Stimulated activated CD8-positive, alpha-beta memory T cell treated with anti-CD3 and anti-CD28 coated beads, Interleukin-7, amount 100 ng/mL, for 4 hours (primary cell): ENCODE measurements at places on chromosomes 2 and 18.
A peak's percentile ranks its signal among the peaks of the same experiment; 100 is the strongest.

- DNase-seq: no peak
These were observed 73.6 kb downstream of the COPS8 start for GRCh38 chr2:237159006-237159911.

- no peak for DNase-seq
These were observed 182.1 kb downstream of the RPIA start for GRCh38 chr2:88873620-88874019.

DNA sequence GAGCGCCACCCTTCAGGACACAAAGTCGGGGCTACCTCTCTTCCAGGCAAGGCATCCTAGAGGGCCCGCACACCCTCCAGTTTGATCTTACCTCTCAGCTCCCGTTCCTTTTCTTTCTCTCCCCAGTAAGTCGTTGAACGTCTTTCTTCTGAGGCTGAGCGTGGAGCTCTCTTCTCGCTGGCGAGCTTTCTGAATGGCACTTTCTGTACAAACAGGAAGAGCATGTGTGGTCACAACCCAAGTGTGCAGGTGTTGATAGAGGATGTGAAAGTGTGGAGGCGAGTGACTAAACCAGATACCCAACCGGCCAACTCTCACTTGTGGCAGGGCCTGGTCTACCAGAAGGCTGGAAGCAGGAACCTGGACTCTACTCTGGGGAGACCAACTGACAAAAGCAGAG is at the start of gene AFF3:
Gene AFF3 (minus strand): TSS at position 198 of the 400 bp plus-strand sequence. CDS start 38,136 bp downstream, outside the sequence.
- DNase-seq: peak; percentile 17

GRCh38 chr2:239118264-239118663 is 270.4 kb downstream of the TWIST2 start:
- DNase-seq: no peak

- no peak for DNase-seq
These were observed 48.6 kb downstream of the EMX1 start for GRCh38 chr2:72965770-72966450.

DNA sequence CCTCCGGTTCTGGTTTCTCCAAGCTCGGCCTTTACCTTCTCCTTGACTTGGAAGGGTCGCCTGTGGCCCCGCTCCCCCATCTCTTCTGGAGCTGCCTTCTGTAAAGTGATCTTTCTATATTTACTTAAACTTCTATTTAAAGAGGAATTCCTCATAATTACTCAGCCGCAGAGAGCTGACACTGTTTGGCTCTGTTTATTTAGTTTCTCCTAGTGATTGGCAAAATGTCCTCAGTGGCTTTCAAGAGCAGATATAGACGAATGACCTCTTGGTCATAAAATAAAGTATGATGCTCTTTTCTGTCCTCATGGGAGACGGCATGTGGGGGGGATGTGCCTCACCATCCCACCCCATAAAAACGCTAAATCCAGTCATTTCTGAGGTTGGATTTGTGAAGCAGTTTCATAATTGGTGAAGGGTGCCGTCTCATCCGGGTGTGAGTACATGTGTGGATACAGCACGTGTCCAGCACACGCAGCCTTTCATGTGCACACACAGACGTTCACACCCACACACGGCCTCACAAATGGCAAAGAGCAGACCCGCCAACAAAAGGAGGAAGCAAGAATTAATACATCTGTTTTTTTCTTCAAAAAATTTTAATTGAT is 43.4 kb upstream of the SMAD7 start:
- no peak for DNase-seq

- DNase-seq: no peak
These were observed 393.1 kb upstream of the LYPD1 start for GRCh38 chr2:133062931-133063665.

GRCh38 chr2:9657083-9657482 is 26.3 kb upstream of the YWHAQ start:
- no peak for DNase-seq

GRCh38 chr2:3179208-3179607 is 198.4 kb downstream of the EIPR1 start:
- no peak for DNase-seq

DNA sequence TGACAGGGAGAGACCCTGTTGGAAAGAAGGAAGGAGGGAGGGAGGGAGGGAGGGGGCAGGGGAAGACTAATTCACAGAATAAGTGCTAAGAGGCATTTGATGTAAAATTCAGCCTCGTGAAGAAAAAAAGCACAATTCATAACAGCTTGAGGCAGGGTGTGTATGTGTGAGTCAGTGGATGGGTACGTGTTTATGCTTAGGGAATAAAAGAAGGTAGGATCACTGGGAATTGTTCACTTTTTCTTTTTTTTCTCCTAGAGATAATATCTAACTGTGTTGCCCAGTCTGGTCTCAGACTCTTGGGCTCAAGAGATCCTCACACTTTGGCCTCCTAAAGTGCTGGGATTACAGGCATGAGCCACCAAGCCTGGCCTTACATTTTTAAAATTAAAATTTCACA is 39.2 kb downstream of the WDR33 start:
- DNase-seq: no peak

DNA sequence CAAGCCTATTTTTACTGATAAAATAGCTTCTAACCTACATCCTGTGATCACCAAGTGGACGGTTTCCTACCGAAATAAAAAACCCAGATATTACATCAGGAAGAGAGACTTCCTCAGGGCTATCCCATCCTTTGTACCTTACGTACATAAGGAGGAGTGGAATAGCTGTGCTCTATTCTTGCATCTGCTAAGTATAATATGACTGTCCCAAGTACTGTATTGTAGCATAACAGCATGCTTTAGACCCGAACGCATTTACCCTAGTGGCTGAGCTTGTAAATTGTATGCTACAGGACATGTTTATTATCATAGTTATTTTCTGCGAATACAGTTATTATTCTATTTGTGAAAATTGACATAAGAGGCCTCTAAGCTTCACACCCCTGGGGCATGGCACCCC is 302.4 kb downstream of the CLIP4 start:
- DNase-seq: no peak

GRCh38 chr2:128714851-128715312 is 396.2 kb upstream of the HS6ST1 start:
- no peak for DNase-seq

GRCh38 chr2:18831916-18832510 is 242.6 kb upstream of the NT5C1B start:
- no peak for DNase-seq

DNA sequence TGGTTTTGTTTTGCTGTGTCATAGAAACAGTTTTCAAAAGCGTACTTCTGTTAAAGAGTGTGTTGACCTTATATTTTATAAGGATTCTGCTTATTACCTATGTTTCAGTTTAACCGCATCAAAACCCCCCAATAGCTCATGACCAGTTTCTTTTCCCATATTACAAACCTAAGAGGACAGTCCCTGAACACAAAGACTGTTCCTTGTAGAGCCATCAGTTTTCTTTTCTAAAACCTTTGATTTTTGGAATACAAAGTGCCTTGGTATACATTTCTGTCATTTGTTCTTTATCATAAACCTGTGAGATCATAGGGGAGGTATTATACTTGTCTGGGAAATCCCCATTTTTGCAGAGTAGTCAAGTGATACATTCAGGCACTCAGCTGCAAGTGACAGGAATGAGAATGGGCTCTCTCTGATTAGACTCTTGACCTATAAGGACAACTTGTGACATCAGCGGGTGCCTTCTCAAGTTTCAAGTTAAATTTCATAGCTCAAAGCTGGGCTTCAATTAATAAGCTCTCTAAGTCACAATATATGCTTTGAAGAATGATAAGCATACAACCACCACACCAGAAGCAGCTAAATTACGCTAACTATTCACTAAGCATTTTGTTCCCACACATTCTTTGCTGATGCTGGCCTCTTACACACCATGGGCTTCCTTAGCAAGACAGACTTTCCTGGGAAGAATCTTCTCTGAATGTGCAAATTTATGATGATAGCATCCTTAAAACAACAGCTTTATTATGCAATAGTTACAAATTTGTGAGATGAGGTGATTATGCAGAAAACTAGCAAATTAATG is 97.5 kb upstream of the CD302 start:
- DNase-seq: no peak

DNA sequence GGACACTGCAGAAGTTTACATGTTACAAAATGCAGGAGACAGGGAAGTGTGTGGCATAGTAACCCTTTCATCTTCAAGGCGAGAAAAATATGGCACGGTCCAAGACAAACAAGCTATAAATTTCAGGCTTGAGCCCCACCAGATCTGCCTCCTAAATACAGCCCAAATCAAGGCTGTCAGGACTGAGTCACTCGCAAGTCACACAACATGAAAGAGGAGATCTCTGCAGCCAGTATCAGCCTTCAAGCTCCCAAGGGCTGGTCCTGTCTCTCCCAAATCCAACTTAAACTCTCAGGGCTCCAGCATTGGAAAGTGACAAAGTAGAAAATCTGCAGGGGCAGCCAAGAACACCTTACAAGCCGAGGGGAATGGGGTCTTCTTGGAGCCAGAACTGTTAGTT is 106.3 kb upstream of the GATA6 start:
- no peak for DNase-seq

DNA sequence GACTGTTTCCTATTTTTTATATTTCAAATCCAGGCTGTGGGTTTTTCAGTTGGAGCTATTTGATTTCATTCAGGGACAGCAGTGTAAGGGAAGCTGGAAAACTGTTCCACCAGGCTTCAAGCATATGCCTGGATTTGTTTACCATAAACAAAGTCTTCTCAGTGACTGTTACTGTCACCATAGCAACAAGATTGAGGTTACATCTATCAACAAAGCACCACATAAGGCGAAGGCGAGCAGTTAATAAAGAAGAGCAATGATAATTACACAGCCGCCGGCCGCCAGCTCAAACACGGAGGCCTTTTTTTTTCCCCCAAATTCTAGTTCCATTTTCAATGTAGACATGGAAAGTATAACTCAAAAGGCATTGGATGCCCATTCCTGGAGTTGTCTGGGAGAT is 553.7 kb upstream of the SYT4 start:
- DNase-seq: no peak

DNA sequence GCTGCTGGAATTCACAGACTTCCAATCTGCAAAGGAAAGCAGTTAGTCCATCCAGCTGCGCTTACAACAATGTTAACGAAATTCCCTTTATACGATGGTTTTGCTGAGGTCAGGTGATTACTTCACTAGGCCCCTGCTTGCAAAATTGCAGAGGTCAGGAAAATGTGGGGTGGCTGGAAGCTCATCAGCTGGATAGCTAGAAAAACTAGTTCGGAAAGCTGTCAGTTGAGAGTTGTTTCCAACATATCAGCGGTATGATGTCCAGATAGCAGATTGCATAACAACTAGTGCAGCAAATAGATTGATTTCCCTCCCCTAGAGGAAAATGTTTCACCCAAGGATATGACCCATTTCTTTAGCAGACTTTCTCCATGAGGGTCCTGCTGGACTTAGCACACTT is 2021.1 kb upstream of the CELF4 start:
- no peak for DNase-seq

GRCh38 chr2:190062053-190062452 is 476 bp downstream of the MSTN start:
- DNase-seq: no peak

DNA sequence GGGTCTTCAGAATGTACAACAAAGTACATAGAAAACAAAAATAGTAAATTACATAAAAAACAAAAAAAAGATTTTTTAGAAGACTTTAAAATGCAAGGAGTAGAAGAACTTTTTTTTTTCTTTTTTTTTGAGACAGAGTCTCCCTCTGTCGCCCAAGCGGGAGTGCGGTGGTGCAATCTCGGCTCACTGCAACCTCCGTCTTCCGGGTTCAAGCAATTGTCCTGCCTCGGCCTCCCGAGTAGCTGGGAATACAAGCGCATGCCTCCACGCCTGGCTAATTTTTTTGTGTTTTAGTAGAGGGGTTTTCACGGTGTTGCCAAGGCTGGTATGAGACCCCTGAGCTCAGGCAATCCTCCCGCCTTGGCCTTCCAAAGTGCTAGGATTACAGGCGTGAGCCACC is 104.5 kb upstream of the ZC3H15 start:
- DNase-seq: no peak

DNA sequence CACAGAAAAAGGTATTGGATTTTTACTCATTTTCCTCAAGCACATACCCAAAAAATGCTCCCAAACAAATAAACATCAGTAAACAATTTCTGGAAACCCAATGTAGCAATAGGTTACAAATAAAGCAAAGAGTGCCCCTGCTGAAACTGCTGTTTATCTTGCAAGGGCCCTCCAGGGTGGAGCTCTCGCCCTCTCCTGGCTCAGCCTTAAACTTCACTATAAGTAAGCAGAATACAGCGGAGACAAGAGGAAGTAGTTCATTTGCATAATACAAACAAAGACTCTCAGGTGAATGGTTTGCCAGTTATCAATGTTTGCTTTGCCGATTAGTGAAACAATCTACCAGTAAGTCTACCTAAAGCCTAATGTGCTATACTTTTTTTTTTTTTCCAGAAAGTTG is 437.6 kb downstream of the DLGAP1 start:
- DNase-seq: no peak

DNA sequence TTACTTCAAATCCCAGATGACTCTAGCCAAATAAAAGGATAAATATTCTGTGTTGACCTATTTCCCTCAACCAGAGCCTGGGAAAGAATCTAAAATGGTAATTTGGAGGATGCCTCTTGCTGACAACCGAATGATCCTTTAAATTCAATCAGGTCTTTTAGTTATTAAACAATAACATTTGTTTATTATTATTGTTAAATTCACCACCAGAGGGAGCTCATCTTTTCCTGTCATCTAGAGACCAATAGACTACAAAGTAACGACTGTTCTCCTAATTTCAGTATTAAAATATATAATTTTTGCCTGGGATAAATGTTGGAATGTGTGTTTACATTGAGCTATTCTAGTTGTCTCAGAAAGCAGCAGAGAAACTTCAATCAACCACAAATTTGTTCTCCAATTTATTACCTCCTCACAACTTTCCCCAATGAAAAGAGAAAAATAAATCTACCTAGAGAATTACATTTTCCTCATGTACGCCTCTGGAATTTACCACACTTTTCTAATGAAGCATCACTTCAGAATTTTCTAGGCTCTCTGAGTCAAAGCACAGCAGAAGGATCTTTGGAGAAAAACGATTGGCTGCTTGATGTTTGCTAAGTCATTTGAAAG is 142.7 kb downstream of the SCG2 start:
- no peak for DNase-seq

GRCh38 chr18:63224630-63225029 is 94.9 kb downstream of the BCL2 start:
- DNase-seq: no peak

DNA sequence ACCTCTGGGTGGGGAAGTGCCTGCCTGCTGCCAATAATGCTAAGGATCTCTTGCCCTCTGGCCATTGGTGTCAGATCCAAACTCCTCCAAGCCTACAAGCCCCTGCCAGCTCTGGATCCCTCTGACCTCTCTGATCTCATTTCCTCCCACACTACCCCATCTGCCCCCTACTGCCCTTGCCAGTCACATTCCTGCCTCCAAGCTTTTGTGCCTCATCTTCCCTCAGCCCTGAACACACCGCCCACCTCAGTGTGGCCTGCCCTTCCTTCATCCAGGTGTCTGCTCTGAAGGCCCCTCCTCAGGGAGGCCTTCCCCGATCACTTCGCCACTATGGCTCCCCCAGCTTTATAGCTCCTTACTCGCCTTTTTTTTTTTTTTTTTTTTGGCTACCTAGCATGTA is 161.0 kb upstream of the GLI2 start:
- no peak for DNase-seq
